WERI-Rb-1 (cell line): ENCODE measurements at places on chromosomes 5 and 9.

- no peak for DNase-seq
These were observed 41.0 kb downstream of the MVB12B start for GRCh38 chr9:126367616-126368015.

- DNase-seq = no peak
These were observed 27.2 kb downstream of the SLC25A48 start for GRCh38 chr5:135861641-135862040.

DNA sequence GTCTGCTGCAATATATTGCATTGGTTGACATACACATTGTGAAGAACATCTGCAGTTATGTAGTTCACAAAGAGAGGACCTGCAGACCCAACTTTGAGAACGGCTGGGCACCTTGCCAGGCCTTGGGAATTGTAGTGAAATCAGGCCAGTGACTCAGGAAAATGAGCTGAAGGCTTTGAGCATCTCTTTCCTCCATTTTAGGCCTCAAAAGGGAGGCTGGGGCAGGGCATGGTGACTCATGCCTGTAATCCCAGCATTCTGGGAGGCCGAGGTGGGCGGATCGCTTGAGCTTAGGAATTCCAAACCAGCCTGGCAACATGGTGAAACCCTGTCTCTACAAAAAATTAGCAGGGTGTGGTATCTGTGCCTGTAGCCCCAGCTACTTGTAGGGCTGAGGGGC, 1.4 kb upstream of the IPPK start:
- no peak for DNase-seq

GRCh38 chr5:96973532-96974401, 37.9 kb downstream of the LNPEP start:
- DNase-seq = no peak

- DNase-seq = no peak
These were observed 133.0 kb upstream of the IQGAP2 start for GRCh38 chr5:76269932-76270610.

- DNase-seq = no peak
These were observed 24.2 kb upstream of the MACIR start for GRCh38 chr5:103234239-103234975.

- DNase-seq = no peak
These were observed 4.3 kb upstream of the SQSTM1 start for GRCh38 chr5:179816401-179816795.

- no peak for DNase-seq
These were observed 4.8 kb downstream of the NR3C1 start for GRCh38 chr5:143398451-143399237.

GRCh38 chr9:88950341-88951154, 40.7 kb upstream of the S1PR3 start:
- no peak for DNase-seq
